ENCODE measurements at places on chromosomes 2 and 18.
A peak's percentile ranks its signal among the peaks of the same experiment; 100 is the strongest.

DNA sequence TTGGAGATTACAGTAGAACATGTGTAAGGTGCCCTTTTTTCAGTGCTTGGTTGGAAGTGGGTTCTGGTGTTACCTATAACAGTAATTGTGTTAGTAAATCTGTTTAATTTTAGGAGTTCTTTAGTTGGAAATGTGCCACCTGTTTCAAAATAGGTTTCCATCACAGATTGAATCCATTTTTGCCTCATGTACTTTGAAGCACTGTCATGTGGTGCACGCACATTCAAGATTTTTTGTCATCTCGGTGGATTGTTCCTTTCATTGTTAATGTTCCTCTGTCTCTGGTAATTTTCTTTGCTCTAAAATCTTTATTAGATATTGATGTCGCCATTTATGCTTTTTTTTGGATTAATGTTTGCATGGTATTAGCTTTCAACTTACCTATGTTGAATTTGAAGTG lies 1.3 kb downstream of the ATP9B start:
- no peak for DNase-seq

DNA sequence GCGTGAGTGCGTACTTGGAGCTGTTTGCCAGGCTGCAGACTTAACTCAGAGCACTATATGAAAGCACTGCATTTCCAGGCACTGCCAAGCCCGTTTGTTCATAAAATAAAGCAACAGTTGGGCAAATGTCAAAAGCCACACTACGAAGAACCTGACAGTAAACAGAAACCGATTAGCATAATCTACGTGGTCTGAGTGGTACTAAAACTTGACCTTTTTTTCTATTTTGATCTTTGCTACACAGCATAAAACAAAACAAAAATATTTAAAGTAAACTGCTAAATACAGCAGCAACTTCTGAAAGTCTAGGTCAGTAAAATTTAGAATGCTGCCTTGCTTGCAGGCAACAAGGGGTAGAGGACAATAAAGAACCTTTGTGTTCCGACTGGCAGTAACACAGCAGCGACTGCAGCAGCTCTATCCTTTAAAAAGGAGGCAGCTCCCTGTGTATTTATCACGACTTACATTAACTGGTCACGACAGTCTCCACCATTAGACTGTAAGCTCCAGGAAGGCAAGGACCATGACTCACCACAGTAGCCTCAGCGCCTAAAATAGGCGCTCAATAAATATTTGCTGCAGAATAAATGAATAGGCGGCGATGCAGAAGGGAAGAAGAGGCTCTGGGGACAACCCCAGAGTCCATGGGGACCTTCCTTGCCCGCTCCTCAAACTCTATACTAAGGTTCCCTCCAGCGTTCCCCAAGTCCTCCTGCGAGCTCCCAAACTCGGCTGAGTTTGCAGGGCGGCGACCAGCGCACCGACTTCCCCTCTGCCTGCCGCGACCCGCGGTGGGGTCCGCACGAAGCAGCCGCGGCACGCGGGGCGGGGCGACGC lies 902 bp downstream of the SS18 start:
- DNase-seq: no peak

DNA sequence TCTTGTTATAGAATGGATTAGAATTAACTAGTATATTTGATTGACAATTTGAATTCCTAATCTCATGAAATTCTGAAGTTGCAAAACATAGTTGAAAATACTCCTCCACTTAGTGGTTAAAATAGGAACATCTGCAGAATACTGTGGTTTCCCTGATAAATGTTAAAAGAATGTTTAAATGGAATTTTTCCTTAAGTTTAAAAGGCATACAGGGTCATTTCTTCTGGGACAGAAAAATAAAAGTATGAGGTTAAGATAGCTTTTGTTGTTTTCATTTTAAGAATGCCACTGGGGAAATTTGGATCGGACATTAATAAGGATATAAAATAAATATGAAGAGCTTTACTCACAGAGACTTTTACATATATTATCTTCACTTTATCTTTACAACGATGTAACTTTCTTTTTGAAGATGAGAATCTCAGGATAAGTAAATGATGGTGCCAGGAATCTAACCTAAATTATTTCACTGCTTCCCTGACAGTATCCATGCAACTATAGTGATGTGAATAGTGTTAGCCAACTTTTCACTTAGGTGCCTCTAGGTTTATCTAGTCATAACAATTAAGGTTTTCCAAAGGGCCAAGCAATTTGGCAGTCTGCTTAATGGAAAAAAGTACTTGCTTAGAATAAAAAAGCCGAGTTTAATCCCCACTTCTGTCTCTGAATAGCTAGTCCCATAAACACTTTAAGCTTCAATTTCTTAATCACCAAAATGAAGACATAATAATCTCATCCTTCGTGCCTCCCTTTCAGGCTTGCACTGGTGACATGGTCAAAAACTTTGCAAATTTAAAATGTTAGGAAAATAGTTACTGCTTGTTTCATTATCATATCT lies 151.8 kb upstream of the STK17B start:
- DNase-seq: no peak

DNA sequence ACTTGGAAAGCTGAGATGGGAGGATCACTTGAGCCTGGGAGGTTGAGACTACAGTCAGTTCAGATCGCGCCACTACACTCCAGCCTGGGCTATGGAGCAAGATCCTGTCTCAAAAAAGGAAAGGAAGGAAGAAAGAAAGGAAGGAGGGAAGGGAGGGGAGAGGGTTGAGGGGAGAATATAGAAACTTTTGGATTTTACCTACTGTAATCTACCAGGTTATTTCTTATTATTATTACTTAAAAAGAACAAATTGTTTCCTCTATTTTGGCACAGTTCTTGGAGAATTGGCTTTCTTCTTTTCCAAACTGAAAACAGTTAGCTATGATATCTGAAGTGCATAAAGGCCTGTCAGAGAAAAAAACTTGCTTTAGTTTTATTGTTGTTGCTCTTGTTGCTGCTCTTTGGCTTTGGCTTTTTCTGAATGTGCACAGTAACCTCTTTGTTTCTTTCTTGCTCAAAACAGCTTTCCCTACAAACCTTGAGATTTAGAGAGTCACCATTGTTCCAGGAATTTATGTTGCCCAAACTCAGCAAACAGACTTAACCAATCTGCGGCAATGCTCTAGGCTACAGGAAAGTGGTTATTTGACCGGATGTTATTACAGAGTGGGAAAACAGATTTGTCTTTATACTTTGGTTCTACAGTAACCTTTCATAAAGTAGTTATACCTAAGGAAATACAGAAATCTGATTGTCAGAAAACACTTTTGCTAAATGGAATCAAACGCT lies 214.9 kb downstream of the XIRP2 start:
- no peak for DNase-seq

GRCh38 chr2:200396781-200397242 lies 90.3 kb downstream of the SPATS2L start:
- no peak for DNase-seq

- DNase-seq: peak; percentile 12
These were observed 113.5 kb downstream of the EFEMP1 start for GRCh38 chr2:55809875-55810621.

GRCh38 chr18:73147590-73147989 lies 279.8 kb upstream of the NETO1 start:
- DNase-seq: no peak

GRCh38 chr2:134461511-134461910 lies 207.6 kb downstream of the MGAT5 start:
- no peak for DNase-seq

- DNase-seq: no peak
These were observed 22.8 kb downstream of the TTLL4 start for GRCh38 chr2:218733171-218734021.

DNA sequence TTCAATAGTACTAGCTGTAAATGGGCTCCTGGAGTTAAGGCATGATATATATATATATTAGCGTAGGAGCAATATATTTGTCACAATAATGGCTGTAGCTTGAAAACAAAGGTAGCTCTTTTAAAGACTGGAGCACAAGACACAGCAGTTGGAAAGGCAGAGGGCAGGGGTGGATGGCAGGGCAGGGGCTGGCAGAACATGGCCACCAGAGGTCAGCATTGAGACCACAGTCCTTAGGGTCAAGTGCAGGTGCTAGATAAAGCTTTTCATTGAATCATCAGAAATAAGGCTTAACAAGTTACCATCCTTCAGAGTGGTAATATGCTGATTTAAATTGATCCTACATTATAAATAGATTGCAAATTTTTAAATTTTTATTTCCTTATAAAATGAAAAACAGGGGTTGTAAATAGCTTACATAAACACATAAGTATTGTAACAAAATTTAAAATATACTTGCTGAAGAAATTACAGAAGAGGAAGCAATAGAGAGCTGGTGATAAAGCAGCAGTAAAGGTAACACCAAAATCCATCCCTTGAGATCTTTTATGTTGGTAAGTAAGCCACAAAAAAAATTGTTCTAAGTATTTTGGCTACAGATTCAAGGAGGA lies 161.2 kb upstream of the PIEZO2 start:
- peak; percentile 80 for DNase-seq

DNA sequence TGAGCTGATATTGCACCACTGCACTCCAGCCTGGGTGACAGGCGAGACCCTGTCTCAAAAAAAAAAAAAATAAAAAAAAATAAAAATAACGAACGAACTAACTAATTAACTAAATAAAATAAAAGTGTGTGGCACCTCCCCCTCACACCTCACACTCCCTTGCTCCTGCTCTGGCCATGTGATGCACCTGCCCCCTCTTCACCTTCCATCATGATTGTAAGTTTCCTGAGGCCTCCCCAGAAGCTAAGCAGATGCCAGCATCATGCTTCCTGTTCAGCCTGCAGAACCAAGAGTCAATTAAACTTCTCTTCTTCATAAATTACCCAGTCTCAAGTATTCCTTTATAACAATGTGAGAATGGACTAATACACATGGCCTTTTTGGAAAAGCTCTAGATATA lies 232.1 kb downstream of the TGIF1 start:
- DNase-seq: no peak

DNA sequence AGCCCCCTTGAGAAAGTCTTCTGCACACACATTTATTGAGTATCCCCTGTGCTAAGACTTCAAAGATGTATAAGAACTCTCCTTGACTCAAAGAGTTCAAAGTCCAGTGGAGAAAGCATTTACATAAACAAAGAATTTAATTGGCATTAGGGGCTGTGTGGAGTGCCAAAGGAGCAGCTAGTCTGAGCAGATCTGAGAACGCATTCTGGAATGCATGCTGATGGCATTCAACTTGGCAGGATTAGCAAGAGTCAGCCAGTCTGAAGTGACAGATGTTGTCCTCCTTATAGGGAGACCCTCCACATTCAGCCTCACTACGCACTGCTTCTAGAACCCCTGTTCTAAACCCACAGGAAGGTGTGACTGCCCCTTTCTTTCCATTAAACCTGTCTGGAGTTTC lies 191.5 kb downstream of the RAD51AP2 start:
- DNase-seq: no peak

DNA sequence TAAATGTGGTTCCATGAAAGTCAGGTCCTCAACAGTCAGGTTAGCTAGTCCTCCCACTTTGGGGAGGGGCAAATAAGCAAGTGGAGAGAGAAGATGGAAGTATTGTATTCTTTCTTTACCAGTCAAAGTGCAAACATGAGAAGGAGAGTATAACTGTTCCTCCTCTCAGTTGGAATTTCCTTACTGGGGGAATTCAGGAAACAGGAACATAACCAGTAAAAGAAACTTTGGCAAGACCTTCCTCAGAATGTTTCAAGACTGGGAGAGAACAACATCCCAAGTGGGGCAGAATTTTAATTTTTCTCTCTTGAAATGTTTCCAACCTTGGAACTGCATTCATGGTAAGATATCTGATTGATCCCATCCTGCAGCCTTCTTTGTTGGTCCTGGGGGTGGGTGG lies 552.4 kb upstream of the TNP1 start:
- no peak for DNase-seq

DNA sequence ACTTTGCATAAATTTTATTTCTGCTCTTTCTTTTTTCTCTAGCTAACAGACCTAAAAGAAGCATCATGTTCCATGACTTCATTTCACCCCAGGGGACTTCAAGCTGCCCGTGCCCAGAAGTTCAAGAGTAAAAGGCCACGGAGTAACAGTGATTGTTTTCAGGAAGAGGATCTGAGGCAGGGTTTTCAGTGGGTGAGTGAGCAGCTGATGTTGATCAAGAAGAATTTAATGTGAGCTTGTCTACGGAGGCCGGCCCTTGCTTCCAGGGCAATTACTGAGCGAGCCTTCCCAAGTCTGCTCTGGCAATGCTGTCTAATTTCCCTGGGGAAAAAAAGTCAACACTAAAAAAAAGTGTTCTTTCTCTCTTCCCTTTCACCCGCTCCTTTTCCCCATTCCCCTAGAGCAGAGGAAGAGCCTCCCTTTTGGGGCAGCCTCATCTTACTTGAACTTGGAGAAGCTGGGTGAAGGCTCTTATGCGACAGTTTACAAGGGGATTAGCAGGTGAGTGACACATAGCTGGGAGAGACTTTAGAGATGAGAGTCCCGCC lies 1.2 kb downstream of the CDK15 start:
- no peak for DNase-seq

DNA sequence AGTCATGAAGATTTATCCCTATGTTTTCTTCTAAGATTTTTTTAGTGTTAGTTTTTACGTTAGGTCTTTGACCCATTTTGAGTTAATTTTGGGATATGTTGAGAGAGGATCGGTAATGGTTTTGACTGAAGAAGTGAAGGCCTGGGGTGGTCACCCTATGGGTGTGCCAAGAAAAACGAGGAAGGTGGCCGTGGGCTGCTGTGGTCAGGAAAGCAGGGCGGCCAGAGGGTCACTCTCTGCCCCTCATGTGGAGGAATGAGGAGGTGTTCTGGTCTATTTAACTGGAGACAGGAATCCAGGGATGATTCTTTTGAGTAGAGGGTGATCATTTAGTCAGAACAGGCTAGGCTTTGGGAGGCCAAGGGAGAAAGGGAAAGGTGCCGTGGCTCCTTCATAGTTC lies 50.7 kb downstream of the MYO7B start:
- no peak for DNase-seq

DNA sequence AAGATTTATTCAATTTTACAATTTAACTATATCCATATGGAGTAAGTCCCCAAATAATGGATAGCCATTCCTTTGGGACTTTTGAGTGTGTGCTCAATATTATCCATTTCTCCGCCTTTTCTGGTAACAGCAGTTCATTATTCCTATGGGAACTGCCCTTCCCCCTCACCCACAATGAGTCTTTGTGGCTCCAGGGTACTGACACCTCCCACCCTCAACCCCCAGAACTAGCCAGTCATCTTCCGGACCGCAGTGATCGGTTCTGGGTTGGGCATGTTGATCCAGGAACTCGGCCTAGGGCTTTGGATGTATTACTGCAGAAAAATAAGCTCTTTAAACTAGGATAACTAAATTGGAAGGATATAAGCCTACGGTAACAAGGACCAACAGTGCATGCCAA lies 45.4 kb upstream of the CCDC150 start:
- no peak for DNase-seq
